ENCODE measurements at places on chromosomes 11 and 22. TPM values are rescaled to one million over a fixed set of nuclear protein-coding genes. Genes with fewer than 3 reads are reported as not detected.
A peak's percentile ranks its signal among the peaks of the same experiment; 100 is the strongest.

DNA sequence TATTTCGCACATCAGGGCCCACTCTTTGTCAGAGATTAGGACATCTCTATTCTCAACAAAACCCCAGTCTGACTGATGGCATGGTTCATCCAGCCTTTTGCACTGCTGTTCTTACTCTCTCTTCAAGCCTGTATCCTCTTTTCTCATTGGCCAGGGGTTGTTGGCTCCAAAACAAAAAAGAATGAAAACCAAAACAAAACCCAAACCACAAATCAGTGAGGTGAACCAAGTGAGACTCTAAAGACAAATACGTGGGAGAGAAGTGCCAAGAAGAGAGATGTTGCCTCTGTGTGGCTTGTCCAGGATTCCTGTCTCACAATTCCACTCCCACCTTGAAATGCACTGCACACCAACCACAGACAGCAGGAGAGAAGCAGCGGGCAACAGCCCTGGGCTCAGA is 278.9 kb upstream of the NARS2 start:
- peaks cover 17% of the 10 kb centered on the region for H3K4me1 ChIP-seq
- H3K36me3 ChIP-seq, result no peaks in the 10 kb centered on the region
- no peaks in the 10 kb centered on the region for H3K27me3 ChIP-seq
- no peak overlapping the region for H3K4me3 ChIP-seq
- DNase-seq, result no peak
- no peak overlapping the region for H3K27ac ChIP-seq

RIN1 gene
- total RNA-seq, result 73.6 TPM

DNA sequence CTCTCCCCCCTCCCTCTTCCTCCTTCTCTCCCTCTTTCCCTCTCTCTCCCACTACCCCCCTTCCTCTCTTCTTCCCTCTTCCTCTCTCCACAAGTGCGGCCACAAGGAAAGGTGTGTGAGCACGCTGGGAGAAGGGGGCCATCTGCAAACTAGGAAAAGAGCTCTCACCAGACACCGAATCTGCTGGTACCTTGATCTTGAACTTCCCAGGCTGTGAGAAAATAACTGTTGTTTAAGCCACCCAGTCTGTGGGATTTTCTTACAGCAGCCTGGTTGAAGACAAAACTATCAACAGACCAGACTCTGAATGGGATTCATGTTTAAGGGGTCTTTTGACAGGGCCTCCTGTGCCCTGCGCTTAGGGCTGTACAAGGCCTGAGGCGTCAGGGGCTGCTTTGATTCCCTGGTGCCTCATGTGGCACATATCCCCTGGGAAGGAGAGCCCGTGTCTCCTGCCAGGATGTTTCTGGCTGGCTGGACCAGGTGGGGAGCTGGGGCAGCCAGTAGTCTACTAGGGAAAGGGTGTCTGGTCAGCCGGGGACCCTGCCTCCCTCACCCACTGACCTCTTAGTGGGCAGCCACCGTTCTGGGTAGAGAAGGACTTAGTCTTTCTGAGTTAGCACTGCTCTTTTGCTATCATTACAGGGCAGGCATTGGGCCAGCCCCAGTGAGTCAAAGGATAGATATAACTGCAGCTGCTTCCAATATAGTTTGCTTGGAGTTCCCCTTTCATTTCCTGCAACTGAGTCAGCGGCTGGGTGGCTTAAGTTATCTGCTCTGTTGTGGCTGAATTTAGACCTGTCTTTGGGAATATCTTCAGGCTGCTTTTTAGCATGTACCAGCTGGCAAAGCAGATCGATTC is 6.2 kb downstream of the PANX1 start:
- H3K36me3 ChIP-seq, result no peaks in the 10 kb centered on the region
- peaks cover 67% of the 10 kb centered on the region for H3K4me1 ChIP-seq
- no peaks in the 10 kb centered on the region for H3K27me3 ChIP-seq
- no peak overlapping the region for H3K4me3 ChIP-seq

GRCh38 chr22:29109822-29110221 is 37.0 kb downstream of the KREMEN1 start:
- peaks cover 2% of the 10 kb centered on the region for H3K36me3 ChIP-seq
- no peak overlapping the region for H3K27ac ChIP-seq
- H3K4me3 ChIP-seq, result no peak overlapping the region
- no peaks in the 10 kb centered on the region for H3K27me3 ChIP-seq
- H3K4me1 ChIP-seq, result peaks cover 6% of the 10 kb centered on the region

OR56A1 gene
- 0.31 TPM for total RNA-seq

DNA sequence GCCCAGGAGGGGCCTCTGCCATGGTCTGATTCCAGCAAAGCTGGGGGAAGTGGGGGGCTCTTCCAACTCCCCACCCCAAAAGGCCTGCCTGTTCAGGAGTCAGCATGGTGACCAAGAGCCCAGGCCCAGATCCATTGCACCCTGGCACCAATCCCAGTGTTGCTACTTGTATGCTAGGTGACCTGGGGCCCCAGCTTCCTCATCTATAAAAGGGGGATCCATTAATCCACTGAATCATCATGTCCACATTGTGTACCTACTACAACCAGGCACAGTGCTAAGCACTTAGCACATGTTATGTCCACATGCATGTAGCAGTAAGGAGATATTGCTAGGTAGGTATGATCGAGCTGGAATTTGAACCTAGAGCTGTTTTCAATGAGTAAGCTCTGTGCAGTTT is 2.0 kb downstream of the SYT12 start:
- DNase-seq, result no peak
- peaks cover 35% of the 10 kb centered on the region for H3K4me1 ChIP-seq
- H3K27me3 ChIP-seq, result peaks cover 6% of the 10 kb centered on the region
- H3K27ac ChIP-seq, result no peak overlapping the region

DNA sequence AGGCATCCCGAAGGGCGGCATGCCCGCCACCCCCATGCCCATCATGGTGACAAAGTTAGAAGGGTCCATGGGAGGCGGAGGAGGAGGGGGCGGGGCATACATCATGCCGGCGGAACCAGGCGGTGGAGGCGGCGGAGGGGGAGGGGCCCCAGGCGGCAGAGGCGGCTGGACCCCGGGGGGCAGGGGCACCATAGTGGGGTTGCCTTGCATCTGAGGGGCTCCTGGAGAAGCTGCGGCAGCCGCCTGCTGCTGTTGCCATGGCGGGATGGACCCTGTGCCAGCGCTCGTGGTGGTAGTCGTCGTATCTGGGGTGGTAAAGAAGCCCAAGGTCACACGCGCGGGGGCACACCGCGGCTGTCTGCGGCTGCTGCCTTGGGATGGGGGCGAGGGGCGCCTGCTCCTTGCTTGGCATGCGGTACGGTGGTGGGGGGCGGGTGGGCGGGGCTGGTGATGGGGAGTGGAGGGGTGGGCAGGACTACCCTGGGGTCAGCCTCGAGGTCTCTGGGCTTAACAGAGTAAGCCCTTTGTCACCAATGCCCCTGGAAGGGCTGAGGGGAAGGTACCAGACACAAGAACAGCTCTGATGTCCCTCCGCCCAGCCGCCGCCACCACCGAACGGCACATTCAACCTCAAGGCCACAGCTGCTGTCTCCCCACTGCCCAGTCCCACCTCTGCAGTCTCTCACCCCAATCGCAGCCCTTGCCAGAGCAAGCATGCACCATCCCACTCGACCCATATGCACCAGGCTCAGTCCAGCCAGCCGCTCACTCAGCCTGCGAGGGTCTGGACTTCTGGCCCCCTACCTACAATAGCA is 6.3 kb upstream of the PYGM start:
- peaks cover 86% of the 10 kb centered on the region for H3K36me3 ChIP-seq
- DNase-seq, result peak; percentile 70
- H3K27me3 ChIP-seq, result no peaks in the 10 kb centered on the region
- no peak overlapping the region for H3K4me3 ChIP-seq

DNA sequence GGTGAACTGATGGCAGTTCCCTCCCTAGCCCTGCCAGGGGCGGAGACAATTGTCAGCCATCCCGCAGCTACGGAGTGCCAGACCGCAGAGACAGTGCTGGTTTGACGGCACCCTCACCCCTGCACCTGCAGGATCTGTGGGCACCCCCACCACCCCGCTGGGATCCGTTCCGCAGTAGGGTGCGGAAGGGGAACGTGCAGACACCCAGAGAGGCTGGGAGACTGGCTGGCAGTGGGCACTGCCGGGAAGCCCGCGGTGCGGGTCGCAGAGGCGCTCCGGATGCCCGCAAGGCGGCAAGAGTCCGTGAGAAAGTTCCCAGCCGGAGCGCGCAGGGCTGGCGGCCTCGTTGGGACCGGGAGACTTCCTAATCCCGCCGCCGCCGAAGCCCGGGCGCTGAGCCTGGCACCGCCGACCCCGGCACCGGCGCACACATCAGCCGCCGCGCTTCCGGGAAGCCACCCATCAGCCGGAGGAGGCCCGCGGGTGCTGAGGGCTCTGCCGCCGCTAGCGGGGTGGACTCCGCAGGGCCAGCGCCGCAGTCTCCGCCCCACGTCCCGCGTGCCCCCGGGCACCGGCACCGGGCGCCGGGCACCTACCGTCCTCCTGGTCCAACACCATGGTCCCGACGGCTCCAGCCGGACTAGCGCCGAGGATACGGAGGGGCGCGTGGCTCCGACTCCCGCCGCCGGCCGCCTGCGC is 4.3 kb upstream of the LMO1 start:
- H3K4me3 ChIP-seq, result peak overlapping the region; percentile 71
- H3K36me3 ChIP-seq, result no peaks in the 10 kb centered on the region
- H3K27me3 ChIP-seq, result peaks cover 54% of the 10 kb centered on the region
- H3K27ac ChIP-seq, result peak overlapping the region; percentile 74

DNA sequence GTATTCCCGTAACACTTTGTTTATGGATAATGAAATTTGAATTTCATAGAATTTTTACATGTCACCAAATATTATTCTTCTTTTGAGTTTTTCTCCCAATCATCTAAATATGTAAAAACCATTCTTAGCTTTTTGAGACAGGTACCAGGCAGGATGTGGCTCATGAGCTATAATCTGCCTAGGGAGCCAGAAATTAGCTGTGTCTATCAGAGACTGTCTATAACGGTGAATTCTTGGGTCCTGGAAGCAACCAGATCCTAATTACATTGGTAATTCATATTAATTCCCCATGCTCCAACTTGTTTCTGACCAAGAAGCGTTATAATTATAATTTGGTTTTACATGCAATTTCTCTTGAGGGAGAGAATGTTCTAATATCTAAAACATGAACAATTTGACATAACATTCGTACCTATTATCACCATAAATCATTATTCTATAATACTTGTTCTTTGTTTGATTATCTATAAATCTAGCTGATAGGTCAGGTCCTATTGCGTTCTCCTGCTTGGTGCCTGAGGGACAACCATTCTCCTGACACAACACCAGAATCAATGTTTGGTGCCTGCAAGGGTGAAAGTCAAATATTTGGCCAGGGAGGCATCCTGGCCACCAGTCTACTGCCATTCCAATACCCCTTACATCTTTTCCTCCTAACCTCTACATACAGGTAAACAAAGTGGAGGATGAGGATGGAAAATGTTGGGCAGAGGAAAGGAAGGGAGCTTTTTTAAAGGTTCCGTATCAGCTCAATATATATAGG is 69.9 kb downstream of the RSF1 start:
- DNase-seq, result no peak
- H3K36me3 ChIP-seq, result peaks cover 11% of the 10 kb centered on the region
- no peaks in the 10 kb centered on the region for H3K4me1 ChIP-seq
- H3K4me3 ChIP-seq, result no peak overlapping the region
- no peaks in the 10 kb centered on the region for H3K27me3 ChIP-seq
- H3K27ac ChIP-seq, result no peak overlapping the region

GLYAT gene
- not detected for total RNA-seq

TUB gene
- 1.9 TPM for total RNA-seq

DNA sequence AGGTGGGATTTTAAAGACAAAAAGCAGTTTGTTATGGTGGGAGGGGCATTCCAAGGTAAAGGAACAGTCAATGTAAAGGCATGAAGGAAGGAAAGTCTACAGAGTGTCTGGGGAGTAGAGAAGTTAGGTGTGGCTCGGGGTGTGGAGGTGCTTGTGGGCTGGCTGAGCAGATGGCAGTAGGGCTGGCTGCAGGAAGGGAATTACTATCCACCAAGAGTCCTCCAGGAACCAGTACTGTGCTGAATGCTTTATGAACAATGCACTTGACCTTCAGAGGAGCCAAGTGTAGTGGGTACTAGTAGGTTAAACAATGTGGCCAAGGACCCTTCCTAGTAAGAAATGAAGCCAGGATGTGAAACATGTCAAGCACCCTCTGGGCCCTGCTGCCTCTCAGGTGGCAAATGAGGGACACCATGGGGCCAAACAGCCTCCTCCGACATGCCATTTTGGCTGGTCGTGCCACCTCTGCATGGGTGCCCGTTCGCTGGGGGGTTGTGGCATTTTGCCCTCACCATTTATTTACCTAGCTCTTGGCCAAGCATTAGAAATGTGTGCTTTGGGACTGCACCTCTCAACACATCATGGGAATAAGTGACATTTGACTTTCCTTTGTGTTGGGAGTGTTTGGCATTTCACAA is 123.6 kb upstream of the TENM4 start:
- H3K27me3 ChIP-seq, result no peaks in the 10 kb centered on the region
- H3K27ac ChIP-seq, result no peak overlapping the region
- no peak for DNase-seq
- no peaks in the 10 kb centered on the region for H3K36me3 ChIP-seq

- DNase-seq, result peak; percentile 96
- peaks cover 22% of the 10 kb centered on the region for H3K4me1 ChIP-seq
- H3K36me3 ChIP-seq, result no peaks in the 10 kb centered on the region
- peak within 1 kb of the TSS; percentile 97 for H3K27ac ChIP-seq
These were observed at the start of gene SIK2 for GRCh38 chr11:111601979-111602864. TSS of gene SIK2 (plus strand) at chr11:111602449. CDS start at chr11:111602564, 115 bp downstream.
